ENCODE measurements at places on chromosomes 13 and 19.
A peak's percentile ranks its signal among the peaks of the same experiment; 100 is the strongest.

DNA sequence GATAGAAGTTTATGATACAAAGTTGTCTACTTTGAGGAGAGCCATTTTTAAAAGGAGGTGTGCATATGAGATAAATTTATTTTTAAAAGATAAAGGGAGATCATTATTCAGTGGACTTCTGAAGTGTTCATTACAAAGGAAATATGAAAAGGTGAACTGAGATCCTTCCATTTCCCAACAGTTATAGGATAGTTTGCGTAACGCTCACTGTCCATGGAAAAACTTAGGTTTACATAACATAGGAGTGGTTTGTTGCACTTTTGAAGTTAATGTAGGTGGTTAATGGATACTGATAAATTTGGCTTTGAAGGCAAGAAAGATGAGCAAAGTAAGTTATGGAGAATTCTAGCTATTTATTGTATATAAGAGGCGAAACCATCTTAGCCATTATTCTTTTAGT, 92.5 kb downstream of the WDFY2 start:
- no peak for DNase-seq

GRCh38 chr13:56735537-56735942, 405.2 kb upstream of the PRR20A start:
- DNase-seq = no peak

DNA sequence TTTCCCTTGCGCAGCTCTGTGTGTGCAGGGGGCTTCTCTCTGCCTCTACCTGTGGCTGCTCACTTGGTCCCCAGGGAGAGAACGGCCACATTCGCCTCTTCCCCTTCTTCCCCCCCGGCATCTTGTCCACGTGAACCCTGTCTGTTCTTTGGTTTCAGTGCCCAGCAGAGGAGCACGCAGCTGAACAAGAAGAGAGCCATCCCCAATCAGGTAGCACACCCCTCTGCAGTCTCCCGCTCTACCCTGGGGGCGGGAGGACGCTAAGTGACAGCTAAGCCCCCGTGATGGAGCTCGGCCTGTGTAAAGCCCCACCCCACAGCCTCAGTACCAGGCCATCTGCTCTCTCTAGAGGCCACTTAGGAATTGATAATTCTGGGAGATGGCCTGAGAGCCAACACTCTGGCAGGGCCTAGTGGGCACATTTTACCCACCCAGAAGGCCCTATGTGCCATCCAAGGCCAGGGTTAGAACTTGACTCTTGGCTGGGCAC, 30.2 kb downstream of the TMED1 start:
- no peak for DNase-seq

DNA sequence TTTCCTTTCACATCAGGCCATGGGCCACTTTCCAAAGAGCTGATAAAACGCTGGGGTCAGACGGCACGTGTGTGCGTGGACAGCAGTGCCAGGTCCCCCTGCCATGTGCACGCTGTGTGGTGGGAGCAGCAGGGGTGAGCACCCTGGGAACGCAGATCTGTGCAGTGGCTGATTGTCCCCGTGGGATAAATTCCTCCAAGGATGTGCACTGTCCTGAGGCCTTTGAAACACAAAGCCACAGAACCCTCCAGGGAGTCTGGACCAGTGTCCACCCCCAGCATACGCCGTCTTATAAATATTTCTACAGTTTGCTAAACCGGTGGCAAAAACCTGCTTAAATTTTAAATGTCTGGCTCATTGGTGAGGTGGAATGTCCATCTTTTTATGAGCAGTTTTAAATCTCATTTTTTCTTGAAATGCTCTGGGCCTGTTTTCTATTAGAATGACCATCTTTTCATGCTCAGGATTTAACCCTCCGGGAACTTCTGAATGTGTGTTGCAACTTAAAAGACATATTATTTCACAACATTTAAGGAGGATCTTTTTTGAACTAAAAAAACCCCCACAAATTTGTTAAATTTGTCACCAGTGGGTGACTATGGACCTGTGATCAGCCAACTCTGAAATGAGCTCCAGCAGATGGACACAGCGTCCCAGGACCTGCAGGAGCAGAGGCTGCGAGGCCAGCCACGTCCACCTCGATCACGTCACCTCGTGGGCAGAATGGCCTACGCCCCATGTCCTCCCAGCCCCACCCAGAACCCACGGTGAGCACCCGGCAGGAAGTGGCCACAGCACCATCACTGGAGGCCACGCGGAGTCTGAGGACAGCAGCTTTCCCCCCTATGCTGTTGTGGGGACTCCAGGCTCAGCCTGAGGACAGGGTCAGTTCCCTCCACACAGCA, 68.6 kb downstream of the RASA3 start:
- DNase-seq = peak; percentile 51

GRCh38 chr19:30180691-30181090, 191.5 kb upstream of the ZNF536 start:
- DNase-seq = no peak

- no peak for DNase-seq
Measured at GRCh38 chr19:6753178-6754031, 13.8 kb downstream of the SH2D3A start.

GRCh38 chr19:42323852-42324654, 1.4 kb upstream of the MEGF8 start:
- DNase-seq = no peak

GRCh38 chr19:29397748-29398147, 128.0 kb upstream of the VSTM2B start:
- DNase-seq = no peak

GRCh38 chr19:15629003-15629880, 11.5 kb upstream of the CYP4F3 start:
- peak; percentile 0 for DNase-seq

- DNase-seq = no peak
Measured at GRCh38 chr19:13600091-13600490, 93.8 kb upstream of the CACNA1A start.

DNA sequence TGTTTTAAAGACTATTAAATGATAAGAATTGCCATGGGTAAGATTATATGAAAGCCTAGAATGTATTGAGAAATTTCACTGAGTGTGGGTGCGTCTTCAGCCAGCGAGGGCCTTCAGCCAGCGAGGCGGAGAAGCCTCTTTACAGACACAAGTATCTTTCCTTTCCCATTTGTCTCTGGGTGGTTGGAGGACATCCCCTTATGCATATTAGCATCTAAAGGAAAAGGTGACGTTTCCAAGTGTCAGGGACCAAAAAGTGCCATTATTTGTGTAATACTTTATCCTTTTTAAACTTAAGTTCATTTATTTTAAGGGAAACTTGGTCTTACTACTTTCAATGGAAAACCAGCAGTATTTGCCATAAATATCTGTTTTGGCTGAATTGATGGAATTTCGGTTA, 22.2 kb downstream of the SMARCA4 start:
- DNase-seq = no peak

DNA sequence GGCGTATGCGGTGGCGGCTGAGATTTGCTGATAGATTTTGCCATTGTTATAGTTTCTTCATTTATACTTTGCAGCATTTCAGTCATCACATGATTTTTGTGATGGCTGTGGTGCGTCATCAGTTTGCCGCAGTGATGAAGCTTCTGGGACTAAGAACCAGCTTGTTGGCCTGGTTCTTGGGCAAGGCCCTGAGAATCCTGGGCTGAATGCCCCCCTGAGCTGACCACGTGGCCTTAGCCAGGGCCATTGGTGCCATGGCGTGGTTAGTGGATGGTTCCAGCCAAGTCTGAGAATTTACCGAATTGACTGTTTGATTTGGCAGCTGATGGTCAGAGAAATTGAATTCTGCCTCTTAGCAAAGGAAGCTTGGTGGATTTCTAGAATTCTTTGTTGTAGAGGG, 17.8 kb downstream of the GATAD2A start:
- DNase-seq = no peak

GRCh38 chr19:37572203-37572602, 22.4 kb downstream of the ZNF571 start:
- no peak for DNase-seq

DNA sequence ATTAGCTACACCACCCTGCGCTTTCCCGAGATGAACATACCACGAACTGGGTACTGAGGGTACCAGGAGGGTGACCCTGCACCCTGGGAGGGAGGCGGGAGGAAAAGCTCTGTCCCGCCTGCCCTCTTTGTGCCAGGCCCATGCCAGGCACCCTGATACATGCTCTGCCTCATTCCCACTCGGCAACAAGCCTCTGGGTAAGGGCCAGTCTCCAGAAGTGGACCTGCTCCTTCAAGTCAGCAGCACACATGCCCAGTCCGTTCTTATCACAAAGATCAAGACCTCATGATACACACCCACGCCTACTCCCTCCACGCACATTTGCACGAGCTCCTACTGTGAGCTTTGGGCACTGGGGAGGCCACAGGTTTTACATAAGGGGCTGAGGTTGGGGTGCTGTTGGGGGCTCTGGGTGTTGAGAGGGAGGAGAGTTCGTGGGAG, 2.0 kb upstream of the FFAR1 start:
- no peak for DNase-seq

GRCh38 chr13:51905787-51906186, 44.0 kb downstream of the CCDC70 start:
- no peak for DNase-seq

DNA sequence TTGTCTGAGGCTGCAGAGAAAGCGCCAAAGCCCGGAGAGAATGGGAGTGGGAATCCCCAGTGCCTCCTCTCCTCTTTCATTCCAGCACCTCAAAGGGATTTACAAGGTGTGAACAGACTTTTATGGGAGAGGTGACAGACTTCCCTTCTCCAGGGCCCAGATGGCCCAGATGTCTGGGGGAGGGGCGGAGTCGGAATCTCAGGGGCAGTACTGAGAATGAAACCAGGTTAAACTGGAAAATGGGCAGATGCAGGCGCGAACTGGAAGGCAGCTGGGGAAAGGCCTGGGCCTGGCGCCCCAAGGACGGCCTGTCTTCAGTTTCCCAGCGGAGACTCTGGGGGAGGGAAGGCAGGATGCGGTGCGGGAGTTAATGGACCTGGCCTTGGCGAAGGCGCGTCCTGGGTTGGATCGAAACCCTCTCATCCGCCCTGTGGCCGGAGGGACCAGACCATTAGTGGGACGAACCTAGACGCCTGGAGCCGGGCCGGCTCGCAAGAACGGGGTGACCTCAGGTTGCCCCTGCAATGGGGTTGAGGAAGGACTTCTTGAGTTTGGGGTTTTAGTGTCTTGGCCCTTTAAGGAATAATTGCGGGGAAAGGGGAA, 592 bp upstream of the TRIP10 start:
- no peak for DNase-seq

- DNase-seq = no peak
Measured at GRCh38 chr13:44792096-44792495, 197.2 kb downstream of the NUFIP1 start.

- no peak for DNase-seq
Measured at GRCh38 chr19:29587518-29587986, 18.5 kb upstream of the POP4 start.

DNA sequence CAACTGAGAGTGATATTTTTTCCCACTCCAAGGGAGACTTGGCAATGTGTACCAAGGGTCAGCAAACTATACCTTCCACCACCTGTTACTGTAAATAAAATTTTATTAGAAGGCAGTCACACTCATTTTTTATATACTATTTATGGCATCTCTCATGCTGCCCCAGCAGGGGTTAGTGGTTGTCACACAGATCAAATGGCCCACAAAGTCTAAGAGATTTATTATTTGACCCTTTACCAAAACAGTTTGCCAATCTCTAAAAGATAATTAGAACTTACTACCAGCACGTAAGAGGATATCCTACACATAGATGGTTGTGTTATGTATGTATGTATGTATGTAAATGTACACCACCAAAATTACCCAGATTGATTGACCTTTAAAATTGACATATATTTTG, 185.1 kb downstream of the PRR20E start:
- DNase-seq = no peak

GRCh38 chr13:88162076-88162702, 491.0 kb downstream of the SLITRK5 start:
- no peak for DNase-seq

DNA sequence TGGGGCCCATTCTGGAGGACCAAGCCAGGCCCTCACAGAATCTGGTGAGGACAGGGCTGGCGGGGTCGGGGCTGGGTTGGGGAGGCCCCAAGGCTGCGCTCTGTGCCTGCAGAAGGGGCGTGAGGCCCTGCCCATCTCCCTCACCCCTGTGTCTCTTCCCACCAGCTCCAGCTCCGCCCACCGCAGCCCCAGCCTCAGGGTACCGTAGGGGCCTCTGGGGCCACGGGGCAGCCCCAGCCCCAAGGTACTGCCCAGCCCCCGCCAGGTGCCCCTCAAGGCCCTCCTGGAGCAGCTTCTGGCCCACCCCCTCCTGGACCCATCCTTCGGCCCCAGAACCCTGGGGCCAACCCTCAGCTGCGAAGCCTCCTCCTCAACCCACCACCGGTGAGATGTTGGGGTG, 15.4 kb upstream of the PTOV1 start:
- DNase-seq = no peak

DNA sequence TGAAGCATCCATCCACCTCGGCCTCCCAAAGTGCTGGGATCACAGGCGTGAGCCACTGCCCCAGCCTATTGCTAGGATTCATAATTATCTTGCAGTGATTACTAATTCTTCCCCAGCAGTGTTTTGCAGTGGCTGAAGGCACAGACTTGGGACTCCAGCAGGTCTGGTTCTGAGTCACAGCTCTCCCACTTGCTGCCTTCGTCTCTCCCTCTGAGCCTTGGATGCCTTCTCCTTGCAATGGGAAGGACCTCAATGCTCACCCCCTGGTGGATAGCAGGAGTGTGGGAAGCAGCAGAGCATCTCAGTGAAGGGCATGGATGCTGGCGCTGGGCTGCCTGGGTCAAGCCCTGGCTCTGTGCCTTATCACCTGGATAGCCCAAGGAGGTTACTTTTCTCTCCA, 37.6 kb upstream of the SHKBP1 start:
- DNase-seq = no peak

GRCh38 chr13:70457474-70457873, 349.2 kb upstream of the KLHL1 start:
- DNase-seq = no peak

- DNase-seq = no peak
Measured at GRCh38 chr13:43072394-43072793, 49.0 kb downstream of the DNAJC15 start.

GRCh38 chr19:10021446-10021845, 8.2 kb downstream of the RDH8 start:
- no peak for DNase-seq

DNA sequence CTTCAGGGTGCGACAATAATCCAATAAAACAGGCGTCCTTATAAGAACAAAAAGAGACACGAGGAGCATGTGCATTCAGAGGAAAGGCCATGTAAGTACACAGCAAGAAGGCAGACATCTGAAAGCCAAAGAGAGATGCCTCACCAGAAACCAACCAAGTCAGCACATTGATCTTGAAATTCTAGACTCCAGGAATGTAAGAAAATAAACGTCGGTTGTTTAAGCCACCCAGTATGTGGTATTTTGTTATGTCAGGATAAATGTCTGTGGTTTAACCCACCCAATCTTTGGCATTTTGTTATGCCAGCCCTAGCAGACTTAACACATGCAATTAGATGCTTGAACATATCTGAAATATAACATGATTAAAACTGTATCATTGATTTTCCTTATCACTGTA, 452.0 kb downstream of the SLITRK6 start:
- DNase-seq = no peak

GRCh38 chr13:102648046-102648445, 46.8 kb downstream of the METTL21C start:
- no peak for DNase-seq

GRCh38 chr19:2302319-2303210, 5.4 kb downstream of the LINGO3 start:
- no peak for DNase-seq

Data from AG09319 (cell line).